RWPE1 (cell line): ENCODE measurements at places on chromosomes 4 and X.

GRCh38 chrX:24228596-24228995 lies 79.1 kb downstream of the ZFX start:
- no peak for DNase-seq

- no peak for DNase-seq
These were observed 100.4 kb upstream of the FAM9B start for GRCh38 chrX:9134366-9134765.

- DNase-seq, result peak; percentile 17
These were observed 191.0 kb downstream of the CCSER1 start for GRCh38 chr4:90318193-90318592.

GRCh38 chr4:184792950-184793555 lies 32.7 kb downstream of the ACSL1 start:
- peak; percentile 92 for DNase-seq

DNA sequence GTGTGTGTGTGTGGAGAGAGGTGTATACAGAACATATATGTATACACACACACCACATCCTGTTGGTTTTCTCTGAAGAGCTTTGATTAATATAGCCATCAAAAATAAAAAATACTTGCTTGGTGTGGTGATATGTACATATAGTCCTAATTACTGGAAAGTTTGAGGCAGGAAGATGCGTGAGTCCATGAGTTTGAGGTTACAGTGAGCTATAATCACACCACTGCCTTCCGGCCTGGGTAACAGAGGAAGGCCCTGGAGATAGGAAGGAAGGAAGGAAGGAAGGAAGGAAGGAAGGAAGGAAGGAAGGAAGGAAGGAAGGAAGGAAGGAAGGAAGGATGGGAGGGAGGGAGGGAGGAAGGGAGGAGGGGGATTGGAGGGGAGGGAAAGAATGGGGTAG lies 360.4 kb upstream of the CPEB2 start:
- no peak for DNase-seq

- DNase-seq, result peak; percentile 3
These were observed 303.3 kb downstream of the FRMPD4 start for GRCh38 chrX:12441381-12442128.

GRCh38 chrX:104435249-104435648 lies 130.8 kb upstream of the IL1RAPL2 start:
- no peak for DNase-seq

- no peak for DNase-seq
These were observed 44.1 kb downstream of the TEC start for GRCh38 chr4:48225368-48226141.

GRCh38 chr4:108118505-108118904 lies 50.2 kb downstream of the LEF1 start:
- DNase-seq, result peak; percentile 30

DNA sequence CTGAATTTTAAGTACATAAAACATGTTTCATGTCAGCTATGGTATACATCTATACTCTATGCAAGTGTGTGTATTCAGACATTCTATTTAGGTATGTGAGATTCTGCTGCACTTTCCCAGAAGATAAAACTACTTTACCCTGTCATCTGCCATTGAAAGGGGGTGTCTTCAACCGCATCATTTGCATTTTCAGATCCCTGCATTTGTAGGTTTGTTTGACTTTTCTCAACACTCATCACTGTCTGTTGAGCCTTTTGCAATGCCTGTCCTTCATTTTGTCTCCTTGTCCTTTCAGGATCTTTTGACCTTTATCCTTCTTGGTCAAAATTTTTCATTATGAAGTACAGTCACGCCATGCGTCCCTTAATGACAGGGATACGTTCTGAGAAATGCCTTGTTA lies 103.5 kb downstream of the TMA16 start:
- DNase-seq, result no peak

DNA sequence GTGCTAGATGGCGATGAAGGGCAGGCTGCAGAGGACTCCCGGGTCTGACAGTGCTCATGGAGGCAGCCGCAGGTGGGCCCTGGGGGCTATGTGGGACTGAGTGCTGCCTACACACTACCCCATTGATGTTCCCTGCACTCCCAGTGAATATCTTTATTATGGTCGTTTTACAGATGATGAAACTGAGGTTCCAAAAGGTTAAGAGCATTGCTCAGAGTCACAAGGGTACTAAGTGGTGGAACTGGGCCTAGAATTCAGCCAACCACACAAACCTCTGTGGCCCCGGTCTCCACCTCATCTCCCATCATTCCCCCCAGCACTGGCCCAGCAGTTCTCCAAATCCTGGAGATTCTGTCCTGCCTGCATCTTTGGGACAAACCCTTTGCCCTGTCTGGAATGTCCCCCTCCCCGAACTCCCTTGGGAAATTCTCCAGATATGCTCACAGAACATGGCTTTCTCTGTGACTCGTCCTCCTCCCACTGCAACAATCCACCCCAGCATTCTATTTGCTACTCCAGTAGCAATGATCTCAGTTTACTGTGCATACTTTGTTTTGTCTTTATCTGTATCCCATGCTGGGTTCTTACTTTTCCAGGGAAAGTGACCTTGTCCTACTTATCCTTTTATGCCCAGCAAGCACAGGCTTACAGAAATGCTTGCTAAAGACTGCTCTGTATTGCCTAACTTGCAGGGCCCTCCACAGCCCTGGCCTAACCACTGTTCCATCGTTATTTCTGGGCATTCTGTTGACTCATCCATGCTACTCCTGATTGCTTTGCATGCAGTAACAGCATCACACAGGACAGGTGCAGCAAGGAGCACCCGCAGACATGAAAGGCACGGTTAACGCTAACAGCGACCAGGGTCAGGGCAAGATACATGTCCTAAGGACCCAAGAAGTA lies 14.0 kb downstream of the PNMA6F start:
- no peak for DNase-seq

- DNase-seq, result peak; percentile 68
These were observed at the start of gene ADGRA3 for GRCh38 chr4:22515888-22516541. TSS of gene ADGRA3 (minus strand) at chr4:22516066. CDS start at chr4:22515784, 282 bp downstream.

DNA sequence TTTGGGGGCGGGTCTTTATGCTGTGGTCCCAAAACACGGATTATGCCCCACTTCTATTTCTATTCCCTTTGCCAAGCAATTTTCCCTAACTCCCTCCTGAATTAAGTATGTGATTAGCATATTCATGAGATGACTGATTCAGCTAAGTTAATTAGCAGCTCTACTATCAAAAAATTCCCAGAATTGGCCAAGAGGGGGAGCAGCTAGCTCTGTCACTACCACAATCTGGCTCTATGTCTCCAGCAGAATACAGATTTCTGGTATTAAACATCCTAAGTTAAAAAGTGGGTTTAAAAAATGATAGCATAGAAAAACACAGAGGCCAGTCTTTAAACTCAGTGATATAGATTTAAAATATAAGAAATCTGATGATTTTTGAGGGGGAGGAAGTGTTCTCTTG lies 80.3 kb downstream of the GPC4 start:
- peak; percentile 4 for DNase-seq

DNA sequence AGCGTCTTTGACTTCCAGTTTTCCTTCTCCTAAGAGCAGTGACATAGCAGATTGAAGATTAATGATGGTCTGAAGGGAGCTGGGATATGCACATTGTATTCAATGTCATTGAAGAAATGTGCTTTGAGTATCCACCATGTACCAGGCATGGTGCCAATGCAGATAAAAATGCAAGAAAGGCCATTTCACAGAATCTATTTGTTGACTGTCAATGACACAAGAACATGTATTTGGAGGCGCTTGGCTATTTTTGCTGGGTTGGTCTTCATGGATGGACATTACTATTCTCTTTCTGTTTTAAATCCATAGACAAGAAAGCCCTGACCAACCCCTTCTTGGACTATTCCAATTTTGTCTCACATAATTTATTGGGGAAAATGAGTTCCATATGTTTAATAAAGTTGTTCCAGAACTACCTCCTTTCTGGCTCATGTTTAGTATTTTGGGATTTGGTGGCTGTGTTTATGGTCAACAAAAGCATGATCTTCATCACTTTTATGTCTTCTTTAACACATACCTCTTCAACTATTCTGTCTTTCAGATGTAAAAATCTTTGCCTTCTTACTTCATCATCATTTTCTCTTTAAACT lies 174.5 kb downstream of the CPE start:
- DNase-seq, result no peak

GRCh38 chrX:46637938-46638337 lies 64.4 kb downstream of the CHST7 start:
- DNase-seq, result peak; percentile 23

DNA sequence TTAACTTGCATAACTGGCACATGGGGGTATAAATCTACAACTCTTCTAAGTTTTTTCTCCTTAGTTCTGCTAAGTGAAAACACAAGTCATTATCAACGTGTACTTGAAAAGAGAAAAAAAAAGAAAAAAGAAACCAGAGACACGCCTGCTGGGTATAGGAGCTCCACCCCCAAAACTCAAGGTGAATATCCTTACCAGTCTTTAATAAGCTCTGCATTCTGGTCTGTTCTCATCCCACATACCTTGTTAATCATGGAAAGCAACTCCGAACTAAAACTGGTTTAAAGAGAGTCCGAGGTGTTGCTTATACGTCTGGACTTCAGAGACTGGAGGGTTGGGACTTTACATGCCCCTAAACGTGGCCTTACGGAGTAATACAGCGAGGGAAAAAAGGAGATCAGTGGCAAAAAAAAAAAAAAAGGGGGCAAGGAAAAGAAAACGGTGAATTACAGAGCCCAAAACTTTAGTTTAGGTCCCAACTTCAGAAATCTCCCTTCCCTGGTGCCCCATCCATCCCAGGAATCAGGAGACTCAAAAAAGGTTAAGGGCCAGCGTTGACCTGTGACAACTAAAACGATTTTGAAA lies 1.0 kb downstream of the PGRMC2 start:
- DNase-seq, result peak; percentile 60

GRCh38 chr4:99025506-99025905 lies 30.0 kb downstream of the METAP1 start:
- no peak for DNase-seq

DNA sequence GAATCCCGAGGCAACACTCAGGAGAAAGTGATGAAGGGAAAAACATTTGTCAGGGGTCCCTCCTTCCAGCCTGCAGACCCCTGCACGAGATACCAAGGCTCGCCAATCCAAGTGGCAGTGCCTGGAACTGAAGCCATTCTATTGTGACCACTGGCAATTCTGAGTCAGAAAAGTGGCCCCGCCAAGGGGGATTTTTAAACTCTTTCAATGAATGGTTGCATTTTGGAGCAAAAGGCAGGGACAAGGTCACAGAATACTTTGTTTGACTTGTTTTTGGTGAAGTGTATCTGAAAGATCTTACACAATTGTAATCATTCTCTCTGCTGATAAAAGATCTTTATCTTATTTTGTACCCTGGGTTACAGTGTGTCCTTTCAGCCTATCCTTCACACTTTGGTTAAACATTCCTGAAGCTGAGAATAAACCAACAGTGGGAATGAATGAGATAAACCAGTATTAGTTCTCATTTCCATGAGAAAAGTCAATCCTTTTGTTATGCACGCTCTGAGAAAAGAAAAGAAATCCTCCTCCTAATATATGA lies 115.9 kb upstream of the PDLIM3 start:
- no peak for DNase-seq

GRCh38 chrX:10769195-10769594 lies 148.8 kb upstream of the MID1 start:
- DNase-seq, result no peak

GRCh38 chr4:158966091-158966490 lies 136.8 kb upstream of the RAPGEF2 start:
- DNase-seq, result no peak

DNA sequence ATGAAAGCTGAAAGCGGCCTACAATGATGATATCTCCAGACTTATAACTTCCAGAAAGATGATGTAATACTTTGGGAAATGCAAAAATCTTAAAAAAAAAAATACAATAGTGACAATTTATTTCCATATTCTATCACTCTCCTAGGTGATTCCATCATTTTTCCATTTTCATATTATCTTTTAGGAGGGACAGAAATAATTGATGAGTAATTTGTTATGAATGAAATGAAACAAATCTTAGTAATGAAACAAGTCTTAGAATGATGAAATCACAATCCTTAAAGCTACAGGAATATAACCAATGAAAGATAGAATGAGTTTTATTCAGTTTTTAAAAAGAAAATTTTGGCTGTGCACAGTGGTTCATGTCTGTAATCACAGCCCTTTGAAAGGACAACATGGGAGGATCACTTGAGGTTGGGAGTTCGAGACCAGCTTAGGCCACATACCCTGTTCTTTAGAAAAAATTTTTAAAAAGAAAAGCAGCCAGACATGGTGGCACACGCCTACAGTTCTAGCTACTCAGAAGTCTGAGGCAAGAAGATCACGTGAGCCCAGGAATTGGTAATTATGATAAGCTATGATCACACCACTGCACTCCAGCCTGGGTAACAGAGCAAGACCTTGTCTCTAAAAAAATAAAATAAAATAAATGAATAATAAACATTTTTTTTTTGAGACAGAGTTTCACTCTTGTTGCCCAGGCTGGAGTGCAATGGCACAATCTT lies 21.7 kb downstream of the CLOCK start:
- DNase-seq, result peak; percentile 20

DNA sequence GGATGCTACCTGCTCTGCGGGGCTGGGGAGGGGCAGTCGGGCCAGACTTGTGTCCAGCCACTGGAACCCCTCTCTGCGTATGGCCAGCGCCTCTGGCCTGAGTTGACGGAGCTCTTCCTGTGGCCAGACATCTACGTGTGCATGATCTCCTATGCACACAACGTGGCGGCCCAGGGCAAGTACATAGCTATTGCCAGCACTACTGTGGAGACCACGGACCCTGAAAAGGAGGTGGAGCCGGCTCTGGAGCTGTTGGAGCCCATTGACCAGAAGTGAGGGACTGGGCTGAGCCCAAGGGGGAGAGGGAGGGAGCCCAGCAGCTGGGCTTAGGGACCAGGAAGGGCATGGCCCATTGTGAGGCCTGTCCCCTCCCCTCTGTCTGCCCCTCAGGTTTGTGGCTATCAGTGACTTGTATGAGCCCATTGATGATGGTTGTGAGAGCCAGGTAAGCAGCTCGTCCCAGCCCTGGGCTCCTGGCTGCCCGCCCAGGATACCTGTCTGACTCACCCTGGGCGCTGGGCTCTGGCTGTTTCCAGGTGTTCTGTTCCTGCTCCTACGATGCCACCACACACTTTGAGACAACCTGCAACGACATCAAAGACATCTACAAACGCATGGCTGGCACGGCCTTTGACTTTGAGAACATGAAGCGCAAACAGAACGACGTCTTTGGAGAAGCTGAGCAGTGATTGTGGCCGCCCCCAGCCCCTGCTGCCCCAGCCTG lies 1.8 kb upstream of the FAM50A start:
- DNase-seq, result peak; percentile 72

DNA sequence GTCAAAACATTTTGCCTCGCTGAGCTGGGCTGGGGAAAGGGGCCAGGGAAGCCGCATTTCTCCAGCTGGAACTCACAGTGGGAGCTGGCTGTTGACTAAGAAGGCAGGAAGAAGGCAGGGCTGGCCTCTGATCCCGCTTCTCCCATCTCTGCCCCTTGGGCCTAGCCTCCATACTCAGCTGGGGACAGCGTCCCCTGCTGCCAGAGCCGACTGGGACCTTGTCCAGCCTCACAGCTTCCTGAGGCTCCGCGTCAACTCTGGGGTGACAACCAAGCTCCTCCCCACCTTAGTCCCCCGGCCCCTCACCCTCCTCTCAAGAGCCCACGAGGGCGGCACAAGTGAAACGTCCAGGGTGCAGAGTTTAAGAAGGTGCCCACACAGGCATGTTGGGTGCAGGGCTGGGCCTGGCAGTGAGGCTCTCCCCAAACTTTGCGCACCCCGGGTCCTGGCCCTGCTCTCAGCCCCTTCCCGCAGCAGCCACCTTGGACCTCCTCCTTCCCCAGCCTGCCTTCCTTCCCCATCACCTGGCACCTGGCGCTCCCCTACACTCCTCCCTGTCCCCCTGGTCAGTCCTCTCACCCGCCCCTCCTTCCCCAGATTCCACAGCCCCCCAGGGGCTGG lies 100.8 kb downstream of the PSAPL1 start:
- no peak for DNase-seq

- DNase-seq, result no peak
These were observed 227.6 kb upstream of the HDX start for GRCh38 chrX:84729809-84730208.

GRCh38 chrX:53073115-53073586 lies 9.0 kb upstream of the TSPYL2 start:
- DNase-seq, result no peak
